Spinal cord (tissue), 10 donors: ENCODE measurements at places on chromosomes 12 and 14.

GRCh38 chr14:93733631-93734030, 54.7 kb downstream of the PRIMA1 start:
- peak; percentile 50 for DNase-seq

- DNase-seq = no peak
These were observed 33.0 kb downstream of the CDKL1 start for GRCh38 chr14:50363714-50364111.

GRCh38 chr12:53235742-53236442, 3.9 kb upstream of the RARG start:
- no peak for DNase-seq

DNA sequence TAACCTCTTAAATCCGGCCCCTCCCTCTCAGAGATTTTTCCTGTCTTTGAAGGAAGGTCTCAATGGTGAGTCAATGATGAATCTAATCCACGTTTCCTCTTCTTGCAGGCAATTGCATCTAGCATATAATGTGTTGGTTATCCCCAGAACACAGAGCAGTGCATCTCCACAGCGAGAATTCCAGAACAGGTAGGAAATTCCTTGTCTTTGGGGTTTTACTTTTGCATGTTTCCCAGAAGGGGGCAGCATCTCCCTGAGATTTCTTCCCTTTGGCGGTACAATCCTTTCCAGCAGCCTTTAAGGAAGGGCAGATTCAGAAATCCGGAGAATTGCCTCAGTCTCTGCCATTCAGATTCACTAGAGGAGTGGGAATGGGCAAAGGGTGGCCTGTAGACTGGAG, 128.0 kb downstream of the KCNA5 start:
- DNase-seq = peak; percentile 33

- DNase-seq = no peak
These were observed 149.9 kb downstream of the CALM1 start for GRCh38 chr14:90546767-90547166.

DNA sequence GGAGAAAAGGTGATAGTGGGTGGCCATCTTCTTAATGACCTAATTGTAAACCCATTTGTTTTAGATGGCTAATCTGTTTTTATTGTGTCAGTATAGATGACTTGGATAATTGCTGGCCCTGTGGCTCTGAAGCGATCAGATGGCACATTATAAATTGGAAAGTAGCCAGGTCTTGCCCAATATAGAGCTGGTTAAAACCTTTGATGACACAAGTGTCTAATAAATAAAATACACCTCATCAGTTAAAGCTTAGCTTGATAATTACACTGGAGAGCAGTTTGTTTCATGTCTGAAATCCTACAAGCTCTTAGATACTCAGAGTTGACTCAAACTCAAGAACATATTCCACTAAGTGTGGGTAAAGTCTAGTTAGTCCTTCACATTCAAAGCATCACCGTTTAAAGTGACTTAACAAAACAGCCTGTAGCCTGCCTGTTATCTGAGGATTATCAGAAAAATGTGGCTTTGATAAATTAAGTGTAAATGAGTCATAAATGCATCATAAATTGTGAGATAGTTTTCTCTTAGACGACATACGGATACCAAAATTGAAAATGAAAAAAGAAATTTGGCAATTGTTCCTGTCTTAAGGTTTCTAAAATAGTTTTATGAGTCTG, 280.9 kb downstream of the LRIG3 start:
- no peak for DNase-seq

DNA sequence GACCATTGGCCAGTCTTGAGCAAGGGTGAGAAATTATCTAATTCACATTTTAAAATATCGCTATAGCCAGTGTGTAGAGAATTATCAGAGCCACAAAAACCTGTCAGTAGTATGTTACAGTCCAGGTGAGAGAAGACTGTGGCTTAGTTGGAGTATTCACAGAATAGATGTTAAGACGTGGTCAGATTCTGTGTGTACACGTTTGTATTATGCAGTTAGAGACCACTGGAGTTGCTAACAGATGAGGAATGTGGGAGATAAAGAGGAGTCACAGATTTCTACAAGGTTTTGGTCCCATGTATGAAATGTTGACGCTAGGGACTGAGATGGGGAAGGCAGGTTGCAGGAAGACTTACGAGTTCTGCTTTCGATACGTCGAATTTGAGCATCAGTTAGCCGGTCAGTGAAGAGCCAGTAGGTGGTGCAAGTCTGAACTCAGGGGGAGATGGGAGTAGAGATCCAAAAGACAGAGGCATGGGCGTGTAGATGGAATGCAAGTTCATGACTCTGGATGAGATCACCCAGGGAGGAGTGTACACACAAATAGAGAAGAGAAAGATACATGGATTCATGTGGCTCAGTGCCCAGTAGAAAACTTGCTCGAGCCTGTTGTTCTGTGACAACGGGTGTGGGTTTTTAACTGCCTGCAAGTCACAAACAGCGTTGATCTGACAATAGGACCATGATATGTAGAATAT, 114.8 kb upstream of the FLRT2 start:
- no peak for DNase-seq

DNA sequence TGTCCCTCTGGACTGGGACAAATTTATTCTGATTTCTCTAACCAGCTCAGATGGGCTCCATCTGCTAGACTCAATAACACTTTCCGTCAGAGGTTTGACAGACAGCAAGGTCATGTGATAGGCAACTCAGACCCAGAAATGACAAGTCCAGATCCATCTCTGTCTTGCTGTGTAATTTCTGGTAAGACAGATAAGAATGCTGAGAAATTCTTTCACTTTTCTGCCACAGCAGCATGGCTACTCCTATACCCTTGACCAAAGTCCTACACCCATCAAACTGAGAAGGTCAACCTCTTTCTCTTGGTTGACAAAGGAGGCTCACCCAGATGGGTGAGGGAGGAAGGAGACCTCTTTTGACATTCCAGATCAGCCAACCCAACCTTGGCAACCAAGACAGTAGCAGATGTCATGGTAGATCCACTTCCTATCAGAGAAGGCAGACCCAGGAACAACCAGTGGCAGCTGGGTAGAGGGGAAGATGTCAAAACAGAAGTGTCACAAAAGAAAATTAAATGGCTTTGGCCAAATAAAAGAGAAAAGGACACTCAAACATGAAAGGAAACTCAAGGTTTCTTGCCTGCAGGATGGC, 36.9 kb upstream of the PRKAB1 start:
- DNase-seq = no peak
